ENCODE measurements at places on chromosomes 5 and 9.

- no peak for DNase-seq
Measured at GRCh38 chr5:135955525-135955924, 742 bp upstream of the LECT2 start.

DNA sequence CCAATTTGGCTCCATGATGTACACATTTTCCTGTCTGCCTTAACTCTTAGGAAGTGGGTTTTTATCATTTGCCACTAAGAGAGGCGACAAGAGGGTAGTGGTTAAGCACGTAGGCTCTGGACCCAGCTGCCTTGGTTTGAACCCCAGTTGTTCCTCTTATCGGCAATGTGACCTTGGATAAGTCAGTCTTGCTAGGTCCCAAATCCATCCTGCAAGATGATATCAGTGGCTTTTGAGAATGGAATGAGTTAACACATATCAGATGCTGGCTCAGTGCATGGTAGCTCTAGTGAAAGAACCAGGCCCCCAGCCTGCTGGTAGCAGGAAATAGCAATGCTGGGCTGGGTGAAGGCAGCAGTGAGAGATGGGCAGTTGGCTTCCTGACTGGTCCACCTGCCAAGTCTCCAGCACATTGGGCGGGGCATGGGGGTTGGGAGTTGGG, 72.5 kb downstream of the STK10 start:
- peak; percentile 48 for DNase-seq

DNA sequence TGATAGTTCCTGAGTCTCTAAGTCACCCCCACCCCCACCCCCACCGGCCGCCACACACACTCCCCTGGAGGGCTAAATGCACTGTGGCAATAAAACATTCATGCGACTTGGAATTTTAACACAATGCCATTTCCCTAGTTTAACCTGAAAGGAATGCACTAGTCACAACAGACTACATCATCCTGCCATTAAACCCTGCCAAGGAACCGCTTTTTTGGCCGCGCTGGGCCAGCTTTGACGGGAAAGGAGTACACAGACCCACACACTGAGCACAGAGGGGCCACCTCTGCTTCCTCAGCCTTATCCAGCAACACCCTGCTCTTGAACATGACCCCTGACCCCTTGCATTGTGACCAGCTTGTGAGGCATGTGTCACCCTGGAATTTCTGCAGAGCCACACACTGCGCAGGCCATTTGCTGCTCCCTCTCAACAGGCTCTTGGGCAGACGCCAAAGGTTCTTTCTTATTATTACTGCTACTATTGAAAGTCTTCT, 165.3 kb downstream of the BNC2 start:
- DNase-seq = no peak

DNA sequence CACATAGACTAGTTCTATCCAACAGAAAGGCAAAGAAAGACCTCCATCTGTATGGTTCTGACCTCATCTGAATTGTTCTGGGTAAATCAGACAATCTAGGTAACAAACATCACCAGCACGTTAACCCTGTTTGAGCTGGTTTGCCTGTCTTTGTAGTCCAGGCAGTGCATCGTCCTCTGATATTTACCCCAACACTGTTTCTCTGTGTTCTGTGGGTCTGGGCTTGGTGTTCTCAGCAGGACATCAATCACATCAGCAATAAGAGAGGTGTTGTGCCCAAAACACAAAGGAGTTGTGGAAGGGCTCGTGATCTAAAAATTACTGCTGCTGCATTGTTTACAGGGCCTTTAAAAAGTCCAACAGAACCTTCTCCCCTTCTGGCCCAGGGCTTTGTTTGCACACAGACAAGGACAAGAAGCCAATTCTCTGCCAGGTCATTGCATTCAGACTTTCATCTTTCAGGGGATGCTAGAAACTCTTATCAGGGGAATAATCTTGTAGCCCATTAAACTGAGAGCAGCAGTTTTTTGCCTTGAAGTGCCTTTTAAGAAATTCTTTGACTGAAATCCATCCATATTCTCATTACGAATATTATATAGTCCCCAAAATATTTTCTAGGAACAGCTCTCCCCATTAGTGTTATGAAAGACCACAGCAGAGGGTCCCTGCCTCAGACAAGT, 30.5 kb upstream of the MAP1B start:
- no peak for DNase-seq

GRCh38 chr5:32420506-32420905, 24.0 kb downstream of the ZFR start:
- no peak for DNase-seq

DNA sequence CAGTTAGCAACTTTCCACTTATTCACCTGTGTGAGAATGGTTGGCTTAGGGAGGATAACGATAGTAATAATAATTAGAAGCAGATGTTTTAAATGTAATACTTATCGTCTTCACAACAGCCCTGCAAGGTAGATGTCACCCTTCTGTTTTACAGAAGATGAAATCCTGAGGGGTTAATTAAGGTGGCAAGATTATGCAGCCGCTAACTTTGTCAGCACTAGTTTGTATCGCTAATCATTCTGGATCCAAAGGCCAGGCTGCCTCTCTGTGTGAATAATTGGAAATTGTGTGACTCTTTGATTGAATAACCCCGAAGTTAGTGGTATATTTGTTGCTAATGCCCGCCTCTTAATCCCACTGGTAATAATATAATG, 635 bp downstream of the IFT74 start:
- no peak for DNase-seq

GRCh38 chr5:15993334-15993733, 186.3 kb downstream of the MARCHF11 start:
- no peak for DNase-seq

- no peak for DNase-seq
Measured at GRCh38 chr5:107468276-107468675, 202.5 kb downstream of the EFNA5 start.

DNA sequence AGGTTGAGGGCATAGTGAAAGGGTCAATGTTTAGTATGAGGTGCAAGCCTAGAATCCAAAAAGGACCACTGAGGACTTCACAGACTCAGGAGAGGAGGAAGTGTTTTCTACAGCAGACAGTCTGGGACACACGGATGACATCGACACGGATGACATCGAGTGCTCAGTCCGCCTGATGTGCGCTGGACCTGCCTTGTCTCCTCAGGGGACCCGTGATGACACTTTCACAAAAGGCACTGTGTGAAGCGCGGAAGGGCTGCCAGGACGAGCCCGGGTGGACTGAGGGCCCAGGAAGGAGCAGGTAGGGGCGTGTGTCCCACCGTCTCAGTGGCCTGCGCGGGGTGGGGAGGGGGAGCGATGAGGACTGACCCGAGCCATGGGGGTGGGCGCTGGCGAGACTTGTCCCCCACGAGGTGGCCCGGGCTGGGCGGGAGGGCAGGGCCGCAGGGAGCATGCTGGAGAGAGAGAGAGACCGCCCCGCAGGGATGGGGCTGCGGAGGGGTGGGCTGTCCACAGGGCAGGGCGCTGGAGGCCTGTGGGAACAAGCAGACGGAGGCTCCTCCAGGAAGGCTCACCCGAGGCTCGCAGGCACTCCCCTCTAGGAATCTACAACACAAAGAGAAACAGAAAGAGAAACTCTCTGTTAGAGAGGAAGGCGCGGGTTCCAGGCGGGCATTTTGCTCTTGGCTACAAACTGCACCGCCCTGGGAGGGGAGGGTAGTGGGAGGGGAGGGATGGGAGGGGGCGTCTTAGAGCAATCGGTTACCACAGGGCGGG, 54.9 kb downstream of the USP20 start:
- DNase-seq = peak; percentile 92

DNA sequence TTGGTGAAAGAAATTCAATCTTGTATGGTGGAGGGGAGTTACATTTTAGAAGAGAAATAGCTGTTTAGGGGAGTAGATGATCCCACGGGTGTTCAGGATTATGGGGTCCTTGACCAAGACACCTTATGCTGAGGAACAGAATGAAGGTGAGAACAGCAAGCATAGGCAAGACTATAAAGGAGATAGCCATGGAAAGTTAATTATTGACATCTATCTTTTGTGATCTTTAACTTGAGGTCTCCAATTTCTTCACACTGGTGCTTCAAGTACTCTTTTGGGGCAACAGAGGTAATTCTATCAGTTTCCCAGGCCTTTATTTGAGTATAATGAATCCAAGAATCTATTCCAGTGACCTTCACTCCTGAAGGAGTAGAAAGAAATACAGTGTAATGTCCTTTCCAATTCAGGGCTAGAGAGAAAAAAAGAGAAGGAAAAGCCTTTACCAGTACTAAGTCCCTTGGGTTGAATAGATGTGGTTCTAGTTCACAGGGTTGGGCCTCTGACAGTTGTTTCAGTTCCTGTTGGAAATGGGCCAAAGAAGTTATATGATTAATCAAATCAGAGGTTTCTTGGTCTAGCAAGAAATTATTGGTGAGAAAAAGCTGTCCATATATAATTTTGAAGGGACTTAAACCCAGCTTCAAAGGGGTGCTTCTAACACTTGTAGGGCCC, 2104.1 kb upstream of the ACO1 start:
- no peak for DNase-seq

DNA sequence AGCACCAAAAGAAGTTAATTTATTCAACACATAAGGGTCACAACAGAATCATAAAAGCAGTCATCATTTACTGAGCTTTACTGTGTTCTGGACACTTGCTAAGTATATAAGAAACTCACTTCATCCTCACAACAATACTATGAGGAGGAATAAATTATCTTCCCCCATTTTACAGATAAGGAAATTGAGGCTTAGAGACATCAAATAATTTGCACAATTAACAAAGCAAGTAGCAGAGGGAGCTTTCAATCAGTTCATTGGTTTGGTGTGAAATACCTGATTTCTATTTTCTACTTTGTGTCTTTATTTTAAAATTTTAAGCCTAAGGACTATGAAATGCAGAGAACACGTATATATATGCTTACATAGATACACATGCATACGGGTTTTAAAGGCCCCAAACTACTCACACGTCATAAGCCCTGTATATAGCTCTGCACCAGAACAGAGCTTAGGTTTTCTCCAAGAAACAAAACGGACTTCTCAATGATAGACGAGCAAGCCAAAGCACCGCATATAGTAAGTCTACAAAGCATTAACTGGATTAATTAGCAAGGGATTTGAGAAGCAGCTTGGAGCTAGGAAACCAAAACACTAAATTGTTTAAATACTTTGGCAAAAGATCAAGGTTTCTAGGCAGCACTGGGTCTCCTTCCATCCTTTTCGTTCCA, 95.6 kb downstream of the DENND1A start:
- DNase-seq = no peak

GRCh38 chr9:117916291-117916690, 212.1 kb downstream of the TLR4 start:
- no peak for DNase-seq

- no peak for DNase-seq
Measured at GRCh38 chr5:2260211-2261003, 377.7 kb upstream of the IRX4 start.

DNA sequence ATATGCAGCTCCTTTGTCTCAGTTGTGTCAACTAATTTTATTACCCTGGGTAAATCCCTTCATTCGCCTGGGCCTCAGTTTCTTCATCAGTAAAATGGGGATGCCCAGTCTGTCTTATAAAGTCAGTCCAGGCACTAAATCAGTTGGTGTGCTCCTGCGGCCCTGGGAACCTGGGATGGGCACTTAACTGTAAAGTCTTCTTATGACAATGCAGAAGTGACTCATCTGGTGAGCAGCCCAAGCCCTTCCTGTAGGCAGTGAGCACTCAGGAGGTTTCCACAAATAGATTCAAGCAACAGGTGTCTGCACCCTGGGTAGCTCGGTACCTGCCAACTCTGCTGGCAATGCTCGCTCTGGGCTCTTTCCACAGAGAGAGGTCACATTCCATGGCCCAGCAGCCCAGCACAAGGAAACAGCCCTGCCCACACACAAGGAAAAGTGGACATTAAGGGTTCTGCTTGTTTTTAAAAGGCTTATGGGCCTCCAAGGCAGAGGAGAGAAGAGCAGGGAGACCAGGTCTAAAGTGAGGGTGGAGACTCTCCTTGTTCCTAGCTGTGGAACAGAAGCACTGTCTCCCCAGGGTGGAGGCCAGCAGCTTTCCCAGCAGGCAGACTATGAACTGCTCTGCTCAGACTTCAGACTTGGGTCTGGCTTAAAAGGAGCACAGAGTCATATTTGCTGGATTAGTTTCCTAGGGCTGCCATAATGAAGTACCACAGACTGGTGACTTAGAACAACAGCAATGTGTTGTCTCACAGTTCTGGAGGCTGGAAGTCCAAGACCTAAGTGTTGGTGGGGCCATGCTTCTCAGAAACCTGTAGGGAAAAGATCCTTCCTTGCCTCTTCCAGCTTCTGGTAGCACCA, 89.7 kb upstream of the ADRA1B start:
- DNase-seq = peak; percentile 13

GRCh38 chr5:103891151-103891550, 328.6 kb upstream of the NUDT12 start:
- DNase-seq = no peak

DNA sequence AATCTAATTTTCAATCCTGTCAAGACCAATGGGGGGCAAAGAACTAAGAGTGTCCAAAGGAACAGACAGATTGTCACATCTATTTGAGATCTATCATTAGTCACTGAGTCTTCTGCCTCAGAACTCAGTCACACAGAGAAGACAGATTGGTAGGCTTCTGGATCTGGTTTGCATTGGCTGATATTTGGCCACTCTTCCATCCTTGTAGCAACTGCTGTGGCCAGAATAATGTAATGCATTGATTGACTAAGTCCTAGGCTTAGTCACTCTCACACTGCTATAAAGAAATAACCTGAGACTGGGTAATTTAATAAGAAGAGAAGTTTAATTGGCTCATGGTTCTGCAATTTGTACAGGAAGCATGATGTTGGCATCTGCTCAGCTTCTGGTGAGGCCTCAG, 458.5 kb downstream of the ACTL7B start:
- no peak for DNase-seq

GRCh38 chr9:36991516-36992134, 42.4 kb downstream of the PAX5 start:
- peak; percentile 75 for DNase-seq

GRCh38 chr9:70902692-70903131, 218.7 kb downstream of the TRPM3 start:
- no peak for DNase-seq

DNA sequence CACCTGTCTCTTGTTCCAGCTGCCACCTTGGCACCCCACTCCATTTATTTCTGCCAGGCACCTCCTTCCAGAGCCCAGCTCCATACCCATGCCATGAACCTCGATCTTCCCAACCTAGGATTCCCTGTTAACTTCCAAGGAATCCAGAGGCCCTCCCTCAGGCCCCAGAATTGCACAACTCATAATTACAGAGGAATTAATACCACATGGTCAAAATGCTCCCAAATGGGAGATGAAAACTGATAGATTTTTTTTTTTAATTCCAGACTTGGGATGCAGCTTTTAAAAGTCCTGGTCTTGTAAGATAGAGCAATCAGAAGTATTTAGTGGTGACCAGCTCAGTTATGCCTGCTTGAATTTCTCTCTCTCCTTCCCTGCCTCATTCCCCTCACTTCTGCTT, 96.2 kb upstream of the CCDC112 start:
- no peak for DNase-seq

Measured in activated CD4-positive, alpha-beta memory T cell treated with anti-CD3 and anti-CD28 coated beads for 36 hours (primary cell).